Stomach (tissue), 19 donors: ENCODE measurements at places on chromosomes 6 and 20. TPM values are rescaled to one million over a fixed set of nuclear protein-coding genes. Genes with fewer than 3 reads are reported as not detected.

Gene TOMM34
- total RNA-seq: 4.9 TPM

Gene PPIL1
- 4.5 TPM for total RNA-seq

Gene NRSN1
- 1.1 TPM for total RNA-seq

Gene IMPG1
- not detected for total RNA-seq

Gene FOXF2
- 104 TPM for total RNA-seq

Gene XKR7
- not detected for total RNA-seq

Gene SLC24A3
- 5.3 TPM for total RNA-seq

Gene SAMD3
- total RNA-seq: 3.5 TPM

Gene LMBRD1
- 34.8 TPM for total RNA-seq

Gene DEFB132
- not detected for total RNA-seq

Gene TGM3
- not detected for total RNA-seq

Gene HEBP2
- 48.3 TPM for total RNA-seq

Gene MYLK4
- 0.87 TPM for total RNA-seq

Gene FILIP1
- 2.6 TPM for total RNA-seq

Gene ERMARD
- total RNA-seq: 4.1 TPM

Gene LTB
- not detected for total RNA-seq

Gene TMEM244
- total RNA-seq: not detected

Gene KHDRBS2
- total RNA-seq: not detected
